ENCODE measurements at places on chromosomes 6 and 20.

DNA sequence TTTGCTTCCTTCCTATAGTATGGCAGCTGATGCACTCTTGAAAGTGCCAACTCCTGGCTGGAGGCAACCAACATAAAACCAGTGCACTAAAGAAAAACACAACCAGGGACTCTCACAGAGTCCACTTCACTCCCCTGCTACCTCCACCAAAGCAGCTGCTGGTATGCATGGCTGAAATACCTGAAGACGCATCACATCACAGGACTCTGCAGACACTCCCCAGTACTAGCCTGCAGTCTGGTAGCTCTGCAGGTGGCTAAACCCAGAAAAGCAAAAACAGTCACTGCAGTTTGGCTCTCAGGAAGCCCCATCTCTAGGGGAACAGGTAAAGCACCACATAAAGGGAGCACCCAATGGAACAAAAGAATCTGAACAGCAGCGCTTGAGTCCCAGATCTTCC is 473.0 kb upstream of the SPTLC3 start:
- no peak for DNase-seq

DNA sequence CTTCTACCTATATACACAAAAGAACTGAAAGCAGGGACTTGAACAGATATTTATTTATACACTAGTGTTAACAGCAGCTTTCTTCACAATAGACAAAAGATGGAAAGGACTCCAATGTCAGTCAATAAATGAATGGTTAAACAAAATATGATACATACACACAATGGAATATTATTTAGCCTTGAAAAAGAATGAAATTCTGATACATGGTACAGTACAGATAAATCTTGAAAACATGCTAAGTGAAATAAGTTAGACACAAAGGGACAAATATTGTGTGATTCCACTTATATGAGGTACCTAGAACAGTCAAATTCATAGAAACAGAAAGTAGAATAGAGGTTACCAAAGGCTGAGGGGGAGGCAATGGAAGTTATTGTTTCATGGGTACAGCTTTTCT is 79.8 kb upstream of the ADTRP start:
- no peak for DNase-seq

- no peak for DNase-seq
Measured at GRCh38 chr20:14568225-14568624, 230.8 kb upstream of the FLRT3 start.

DNA sequence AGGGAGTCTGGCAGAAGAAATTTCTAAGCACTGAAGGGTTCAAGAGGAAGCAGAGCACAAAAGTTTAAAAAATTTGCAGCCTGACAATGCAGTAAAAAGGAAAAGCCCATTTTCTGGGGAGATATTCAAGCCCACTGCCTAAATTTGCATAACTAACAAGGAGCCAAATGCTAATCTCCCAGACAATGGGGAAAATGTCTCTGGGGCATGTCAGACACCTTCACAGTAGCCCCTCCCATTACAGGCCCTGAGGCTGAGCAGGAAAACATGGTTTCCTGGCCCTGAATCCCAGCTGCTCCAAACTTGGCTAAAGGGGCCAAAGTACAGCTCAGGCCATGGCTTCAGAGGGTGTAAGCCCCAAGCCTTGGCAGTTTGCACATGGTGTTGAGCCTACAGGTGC is 908.5 kb upstream of the MANEA start:
- no peak for DNase-seq

DNA sequence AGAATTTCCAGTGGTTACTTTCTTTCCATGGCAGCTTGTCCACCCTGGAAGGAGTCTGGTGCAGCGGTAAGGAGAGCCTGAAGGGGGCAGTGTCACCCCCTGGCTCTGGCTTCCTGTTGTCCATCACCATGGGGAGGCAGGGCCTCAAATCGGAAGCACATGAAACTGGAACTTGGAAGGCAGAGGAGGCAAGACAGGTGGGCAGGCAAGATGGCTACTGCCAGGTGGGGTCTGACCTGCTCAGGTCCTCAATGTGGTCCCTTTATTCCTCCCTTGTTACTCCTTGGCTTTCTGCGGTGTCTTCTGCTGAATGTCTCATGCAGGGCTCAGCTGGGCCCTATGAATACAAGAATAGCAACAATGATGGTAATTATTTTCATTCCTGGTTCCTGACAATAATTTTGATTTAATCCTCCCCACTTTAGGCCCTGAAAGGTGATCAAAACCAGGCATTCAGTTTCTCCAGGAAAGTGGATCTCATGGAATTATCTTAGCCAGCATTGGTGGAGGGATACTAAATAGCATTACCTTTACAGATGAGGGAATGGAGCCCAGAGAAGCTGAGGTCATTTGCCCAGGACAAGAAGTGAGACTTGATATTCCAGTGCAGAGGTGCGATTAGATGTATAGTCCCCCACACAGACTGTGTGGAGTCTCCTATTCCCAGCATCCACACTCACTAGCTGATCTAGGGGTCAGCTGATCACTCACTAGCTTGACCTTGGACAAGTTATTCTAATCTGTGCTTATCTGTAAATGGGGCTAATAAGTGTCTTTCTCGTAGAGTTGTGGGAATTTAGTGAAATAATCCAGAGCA is 17.6 kb upstream of the SNAI1 start:
- no peak for DNase-seq

DNA sequence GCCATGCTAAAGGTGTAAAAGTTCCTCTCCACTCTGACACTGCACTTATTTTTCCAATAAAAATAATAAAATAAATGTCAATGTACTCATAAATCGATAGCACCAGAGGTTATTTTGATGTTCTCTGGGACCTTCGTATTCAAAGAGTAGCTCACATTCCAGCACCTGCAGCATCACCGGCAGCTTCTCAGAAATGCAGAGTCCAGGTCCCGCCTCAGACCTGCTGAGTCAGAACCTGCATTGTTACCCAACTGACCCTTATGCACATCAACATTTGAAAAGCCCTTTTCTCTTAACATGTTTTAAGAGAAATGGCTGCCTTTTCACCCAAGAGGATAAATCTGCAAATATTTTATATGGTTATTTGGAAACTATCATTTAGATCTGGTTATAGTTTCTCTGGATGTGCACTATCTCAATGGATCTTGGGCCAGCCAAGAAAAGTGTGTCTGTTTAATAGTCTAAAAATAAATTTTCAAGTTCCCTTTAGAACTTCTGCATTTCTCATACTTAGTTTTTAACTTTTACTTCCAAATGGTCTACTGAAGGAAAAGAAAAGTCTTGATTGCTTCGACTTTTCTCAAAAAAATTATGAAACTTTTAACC is 216.2 kb upstream of the PRDM1 start:
- no peak for DNase-seq

DNA sequence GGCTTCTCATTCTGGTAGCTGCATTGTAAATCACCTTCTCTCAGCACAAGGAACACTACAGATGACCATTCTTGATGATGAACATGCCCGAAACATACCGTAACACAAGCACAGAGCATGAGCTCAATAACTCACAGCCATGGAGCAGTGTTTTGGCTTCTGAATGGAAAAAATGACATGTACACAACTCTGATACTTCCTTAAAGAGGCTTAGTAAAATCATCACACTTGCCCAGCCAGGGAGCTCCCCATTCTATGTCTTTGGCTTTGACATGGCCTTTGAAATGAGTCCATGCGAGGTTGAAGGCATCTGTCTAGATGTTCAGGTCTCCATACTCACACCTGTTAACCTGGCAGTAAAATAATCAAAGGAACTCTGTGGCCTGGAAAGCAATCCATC is 87.6 kb downstream of the MYB start:
- DNase-seq: no peak

DNA sequence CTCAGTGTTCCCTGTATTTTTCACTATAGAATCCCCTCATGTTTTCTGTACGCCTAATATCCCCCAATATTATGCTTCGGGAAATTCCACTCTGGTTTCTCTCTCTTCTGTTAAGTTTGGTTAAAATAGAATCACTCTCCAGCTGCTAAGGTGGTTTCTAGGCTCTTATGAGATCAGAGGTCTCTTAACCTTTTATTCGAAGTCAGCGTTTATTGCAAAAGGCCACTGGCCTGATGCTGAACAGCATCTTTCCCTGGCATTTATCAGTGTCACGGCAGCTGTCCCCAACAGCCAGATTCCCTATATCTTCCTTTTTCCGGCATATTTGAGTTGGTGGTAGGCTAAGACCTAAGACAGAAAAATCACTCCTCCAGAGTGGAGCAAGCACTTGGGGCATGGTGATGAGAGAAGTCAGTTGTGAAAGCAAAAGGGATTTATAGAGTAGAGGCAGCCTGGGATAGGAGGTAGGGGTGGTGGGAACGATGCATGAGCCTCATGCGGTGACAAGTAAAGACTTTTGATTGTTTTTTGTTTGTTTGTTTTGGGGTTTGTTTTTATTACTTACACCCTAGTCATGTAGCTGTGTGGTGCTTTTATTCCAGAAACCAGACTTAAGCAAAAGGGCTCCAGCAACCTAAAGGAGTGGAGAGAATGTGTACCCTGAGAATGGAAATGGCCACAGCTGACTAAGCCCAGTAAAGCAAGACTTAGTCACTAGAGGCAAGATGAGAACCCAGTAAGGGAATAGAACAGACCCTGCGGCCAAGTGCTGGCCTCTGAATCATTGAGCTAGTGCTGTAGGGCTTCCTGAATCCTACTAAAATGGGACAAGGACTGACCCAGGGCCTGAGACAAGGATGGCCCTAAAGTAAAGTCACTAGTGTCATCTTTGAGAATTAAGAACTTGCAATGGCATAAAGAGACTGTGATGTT is 233.0 kb upstream of the PRND start:
- DNase-seq: peak; percentile 30

All from AG04450 (cell line).